ENCODE measurements at places on chromosomes 5 and 9. TPM values are rescaled to one million over a fixed set of nuclear protein-coding genes. Genes with fewer than 3 reads are reported as not detected.

Gene OR2S2
- total RNA-seq: not detected

Gene SLCO6A1
- not detected for total RNA-seq

Gene INVS
- total RNA-seq: 15.6 TPM

Gene DIPK1B
- 40.4 TPM for total RNA-seq

Gene GPR151
- total RNA-seq: not detected

Gene SOX30
- total RNA-seq: 3.1 TPM

Gene COL15A1
- total RNA-seq: not detected

Gene WHRN
- 1.4 TPM for total RNA-seq

Gene FOXD1
- 3.1 TPM for total RNA-seq

Gene BARX1
- total RNA-seq: not detected

Gene CDC20B
- not detected for total RNA-seq

Gene ELAVL2
- 0.21 TPM for total RNA-seq

Gene PPP3R2
- total RNA-seq: not detected

Gene FRMPD1
- total RNA-seq: not detected

Gene ARHGEF37
- total RNA-seq: 0.70 TPM

Gene FOXD4L6
- total RNA-seq: not detected

Gene PRR16
- not detected for total RNA-seq

Gene FAM81B
- total RNA-seq: not detected

Gene CDKN2B
- 8.2 TPM for total RNA-seq

Gene LSM11
- 6.8 TPM for total RNA-seq

Gene NUTM2F
- not detected for total RNA-seq

Gene CER1
- not detected for total RNA-seq

Gene UQCRQ
- 449 TPM for total RNA-seq

Gene C5orf52
- not detected for total RNA-seq

Gene PCDHB6
- total RNA-seq: not detected

Gene CKMT2
- total RNA-seq: not detected

Gene MLANA
- not detected for total RNA-seq

Gene PRLR
- 1.6 TPM for total RNA-seq

Gene GABBR2
- 0.23 TPM for total RNA-seq

Gene FBXL7
- not detected for total RNA-seq

Gene KIF20A
- total RNA-seq: 84.9 TPM

Gene UGCG
- total RNA-seq: 25.0 TPM

Gene C5orf58
- not detected for total RNA-seq

Gene OR13J1
- total RNA-seq: not detected

Gene NPR3
- 0.23 TPM for total RNA-seq

Gene SLC6A19
- 0.29 TPM for total RNA-seq

Gene ACTBL2
- total RNA-seq: not detected

Gene LVRN
- total RNA-seq: 0.42 TPM

Gene DAB2IP
- total RNA-seq: 26.0 TPM

Gene FGF10
- not detected for total RNA-seq

Gene INSL4
- total RNA-seq: not detected

Gene GPR150
- 0.21 TPM for total RNA-seq

Gene ZCCHC9
- 82.2 TPM for total RNA-seq

Data from Caco-2 (cell line).